ENCODE measurements at places on chromosomes 3 and 15.

GRCh38 chr3:194906970-194907629 lies 221.4 kb downstream of the FAM43A start:
- DNase-seq: no peak

DNA sequence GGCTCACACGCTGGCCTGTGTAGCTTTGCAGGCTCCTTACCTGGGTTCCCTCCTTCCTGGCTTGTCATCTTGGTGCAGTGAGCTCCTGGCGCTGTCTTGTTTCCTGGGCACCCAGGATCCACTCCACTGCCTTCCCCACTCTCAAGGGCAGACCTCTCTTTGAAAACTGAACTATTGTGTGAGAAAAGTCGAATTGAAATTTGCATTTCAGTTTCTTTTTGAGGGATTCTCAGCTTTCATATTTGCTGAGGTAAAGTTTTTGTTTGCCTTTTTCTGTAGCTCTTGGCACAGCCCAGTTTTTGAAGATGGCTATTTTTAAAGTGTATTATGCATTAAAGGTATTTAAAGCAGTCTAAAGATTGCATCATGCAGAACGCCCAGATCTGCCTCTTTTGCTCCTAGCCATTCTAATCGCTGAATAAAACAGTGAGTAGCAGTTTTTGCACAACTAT lies 70.1 kb downstream of the CCK start:
- no peak for DNase-seq

GRCh38 chr15:101501703-101502373 lies 12.3 kb upstream of the PCSK6 start:
- DNase-seq: peak; percentile 26

GRCh38 chr3:146589899-146590508 lies 15.1 kb downstream of the PLSCR5 start:
- no peak for DNase-seq

DNA sequence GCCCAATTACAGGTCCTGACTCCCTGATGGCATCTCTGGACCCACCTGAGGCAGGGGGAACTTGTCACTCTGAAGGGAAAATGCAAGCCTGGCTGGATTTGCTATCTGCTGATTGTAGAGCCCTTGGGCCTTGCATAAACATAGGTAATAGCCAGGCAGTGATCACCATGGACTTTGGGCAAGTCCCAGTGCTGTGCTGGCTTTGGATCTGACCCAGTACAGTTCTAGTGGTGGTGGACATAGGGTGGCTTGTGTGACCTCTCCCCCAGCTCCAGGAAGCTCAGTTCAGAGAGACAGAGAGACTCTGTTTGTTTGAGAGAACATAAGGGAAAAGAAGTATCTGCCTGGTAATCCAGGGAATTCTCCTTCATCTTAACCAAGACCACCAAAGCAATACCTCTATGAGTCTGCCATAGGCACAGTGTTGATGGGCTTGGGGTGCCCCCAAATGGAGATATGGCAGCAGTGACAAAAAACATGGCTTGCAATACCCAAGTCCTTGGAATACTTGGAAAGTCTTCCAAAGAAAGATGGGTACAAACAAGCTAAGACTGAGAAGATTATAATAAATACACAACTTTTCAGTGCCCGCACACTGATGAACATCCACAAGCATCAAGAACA lies 348.5 kb downstream of the PYDC2 start:
- DNase-seq: no peak

DNA sequence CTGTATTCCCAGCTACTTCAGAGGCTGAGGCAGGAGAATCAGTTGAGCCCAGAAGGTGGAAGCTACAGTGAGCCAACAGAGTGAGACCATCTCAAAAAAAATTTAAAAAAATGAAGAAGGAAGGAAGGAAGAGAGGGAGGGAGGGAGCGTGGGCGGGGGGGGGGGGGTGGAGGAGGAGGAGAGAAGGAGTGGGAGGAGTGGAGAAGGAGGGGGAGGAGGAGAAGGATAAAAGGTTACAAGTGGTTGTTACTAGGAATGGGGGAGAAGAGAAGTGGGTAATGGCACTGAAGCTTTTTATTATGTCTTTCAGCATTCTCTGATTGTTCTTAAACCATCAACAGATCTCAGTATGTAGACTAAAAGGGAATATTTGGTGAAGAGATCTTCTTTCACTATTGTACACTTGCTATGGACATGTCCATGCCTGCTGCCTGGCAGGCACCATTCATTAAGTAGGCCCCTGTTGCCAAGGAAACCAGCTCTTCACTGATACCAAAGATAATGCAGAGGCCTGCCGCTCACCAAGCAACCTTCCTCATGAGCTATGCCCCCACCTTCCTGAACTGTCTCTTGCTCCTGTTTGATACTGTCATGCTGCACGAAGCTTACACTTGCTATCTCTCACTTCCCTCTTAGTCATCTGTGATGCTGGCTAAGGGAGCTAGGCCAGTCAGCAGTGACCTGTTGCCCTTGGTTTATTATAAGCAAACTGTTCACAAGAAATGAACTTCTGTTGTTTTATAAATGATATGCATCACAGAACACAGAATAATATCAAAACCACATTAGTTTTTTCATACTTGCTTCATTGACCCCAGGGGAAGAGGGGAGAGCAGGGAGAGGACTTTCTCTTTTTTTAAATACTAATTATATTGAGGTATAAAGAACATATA lies 23.1 kb downstream of the EPM2AIP1 start:
- no peak for DNase-seq

- DNase-seq: no peak
These were observed 275.9 kb downstream of the DOCK3 start for GRCh38 chr3:50950591-50950990.

DNA sequence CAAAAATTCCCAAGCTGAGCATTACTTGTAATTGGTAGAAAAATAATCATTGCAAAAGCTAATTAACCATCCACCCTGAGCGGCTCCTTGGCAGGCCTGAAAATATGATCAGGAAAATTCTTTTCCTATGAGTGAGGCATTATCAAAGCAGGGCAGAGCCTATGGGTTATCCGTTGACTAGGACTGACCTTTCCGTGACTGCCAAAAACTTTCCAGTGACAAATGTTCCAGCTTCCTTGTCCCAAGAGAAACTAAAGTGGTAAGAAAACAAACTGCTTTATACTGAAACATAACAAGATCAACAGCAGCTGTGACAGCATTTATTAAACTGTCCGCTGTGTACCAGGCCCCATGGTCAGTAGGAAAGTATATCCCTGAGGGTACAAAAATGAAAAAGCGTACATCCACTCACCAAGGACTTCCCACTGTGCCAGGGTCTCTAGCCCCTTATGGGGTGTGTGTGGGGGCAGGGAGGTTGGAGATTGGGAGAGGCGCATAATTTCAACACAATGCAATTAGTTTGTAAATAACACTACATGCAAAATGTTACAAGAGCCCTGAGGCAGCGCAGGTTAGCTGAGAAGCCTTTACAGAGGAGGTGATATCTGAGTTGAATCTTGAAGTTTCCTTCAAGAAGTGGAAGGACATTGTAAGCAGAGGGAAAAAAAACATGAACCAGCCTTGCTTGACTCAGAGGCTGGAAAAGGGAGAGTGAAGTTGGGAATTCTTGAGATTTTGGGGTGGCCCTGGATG lies 8.5 kb downstream of the LIPC start:
- no peak for DNase-seq

DNA sequence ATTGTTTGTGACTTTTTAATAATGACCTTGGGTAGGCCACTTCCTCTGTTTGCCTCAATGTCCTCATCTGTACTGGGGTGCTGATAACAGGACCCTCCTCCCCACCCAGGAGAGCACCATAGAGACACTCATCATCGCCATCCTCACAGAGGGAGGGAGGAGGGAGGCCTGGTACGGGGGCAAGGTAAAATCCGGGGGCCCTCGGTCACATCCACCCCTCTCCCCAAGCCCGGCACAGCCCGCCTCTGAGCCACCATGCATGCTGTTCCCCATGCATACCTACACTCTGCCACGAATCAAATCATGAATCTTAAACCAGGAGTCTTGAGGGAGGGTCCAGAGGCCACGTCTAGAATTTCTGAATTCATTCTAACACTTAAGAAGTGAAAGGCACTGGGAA lies 74.9 kb upstream of the IQSEC1 start:
- DNase-seq: no peak

DNA sequence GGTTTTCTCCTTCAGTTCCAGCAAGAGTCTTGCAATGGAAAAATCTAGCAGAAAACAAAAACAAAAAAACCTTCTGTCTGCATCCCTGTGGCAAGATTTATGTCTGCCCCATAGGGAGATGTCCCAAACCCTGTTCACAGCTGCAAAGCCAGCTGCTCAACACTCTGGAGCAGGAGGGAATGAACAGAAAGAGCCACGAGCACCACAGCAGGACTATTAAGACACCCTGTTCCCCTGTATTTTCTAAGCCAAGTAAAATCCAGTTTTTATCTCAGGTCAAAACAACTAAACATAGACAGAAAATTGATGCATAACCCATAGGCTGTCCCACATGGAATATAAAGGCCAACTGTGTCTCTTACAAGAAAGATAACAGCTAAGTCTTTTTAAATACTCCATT lies 357.9 kb downstream of the LSAMP start:
- no peak for DNase-seq

GRCh38 chr3:193863657-193864357 lies 270.8 kb downstream of the OPA1 start:
- no peak for DNase-seq

DNA sequence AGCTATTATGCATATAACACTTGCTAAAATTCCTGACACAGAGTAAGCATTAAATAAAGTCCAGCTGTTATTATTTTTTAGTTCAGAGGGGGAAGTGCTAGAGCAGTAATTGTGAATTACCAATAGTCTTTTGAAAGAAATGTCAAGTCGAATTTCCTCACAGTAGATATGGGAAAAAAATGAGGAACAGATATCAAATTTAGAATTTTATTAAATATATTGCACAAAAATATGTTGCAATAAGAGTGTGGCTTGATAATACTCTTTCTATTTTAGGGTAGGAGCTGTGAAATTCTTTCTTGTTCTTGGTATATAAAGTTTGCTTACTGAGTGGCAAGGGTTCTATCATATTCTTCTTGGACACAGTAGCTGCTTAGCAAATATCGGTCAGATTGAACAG lies 181.3 kb downstream of the NFKBIZ start:
- no peak for DNase-seq

DNA sequence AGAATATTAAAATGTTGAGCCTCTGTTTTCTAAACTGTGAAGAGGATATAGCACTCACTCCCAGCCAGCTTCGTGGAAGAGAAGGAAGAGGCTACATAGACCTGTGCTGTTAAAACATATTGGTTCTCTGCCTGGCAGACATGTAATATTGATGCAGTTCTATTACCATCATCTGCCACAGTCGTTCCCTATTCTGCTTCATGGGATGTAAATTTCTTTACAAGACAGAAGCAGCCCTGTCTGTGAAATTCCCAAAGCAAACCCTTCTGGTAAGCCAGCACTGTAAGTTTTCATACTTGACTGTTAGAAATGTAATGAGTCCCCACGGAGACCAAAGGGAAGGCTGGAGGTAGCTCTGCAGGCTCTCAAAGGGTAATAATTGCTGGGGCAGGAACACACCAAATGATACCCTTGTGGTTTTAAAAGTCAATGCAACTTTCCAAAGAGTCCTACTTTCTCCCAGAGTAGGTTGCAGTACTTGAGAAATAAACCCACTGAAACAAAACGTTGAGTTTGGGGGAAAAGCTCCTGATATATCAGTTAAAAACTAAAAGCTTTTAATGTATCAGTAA lies 129.9 kb upstream of the HES1 start:
- DNase-seq: no peak

DNA sequence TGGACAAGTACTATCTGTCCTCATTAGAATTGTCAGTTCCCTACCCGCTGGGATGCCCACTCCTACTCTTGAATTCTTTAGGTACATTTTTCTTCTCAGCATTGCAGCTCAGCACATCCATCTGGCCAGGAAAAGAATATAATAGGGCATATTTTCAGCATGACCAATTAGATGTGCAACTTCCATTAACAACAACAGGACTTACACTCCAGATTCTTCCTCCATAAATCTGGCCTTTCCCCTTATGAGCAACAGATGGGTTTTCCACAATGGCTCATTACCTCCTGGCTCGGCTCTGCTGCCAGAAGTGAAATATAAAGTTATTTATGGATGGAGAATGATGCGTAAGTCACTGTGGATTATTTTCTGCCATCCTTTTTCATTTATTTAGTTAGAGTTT lies 443.8 kb upstream of the TGFBR2 start:
- no peak for DNase-seq

GRCh38 chr3:69088063-69088462 lies 3.3 kb downstream of the ARL6IP5 start:
- DNase-seq: no peak

DNA sequence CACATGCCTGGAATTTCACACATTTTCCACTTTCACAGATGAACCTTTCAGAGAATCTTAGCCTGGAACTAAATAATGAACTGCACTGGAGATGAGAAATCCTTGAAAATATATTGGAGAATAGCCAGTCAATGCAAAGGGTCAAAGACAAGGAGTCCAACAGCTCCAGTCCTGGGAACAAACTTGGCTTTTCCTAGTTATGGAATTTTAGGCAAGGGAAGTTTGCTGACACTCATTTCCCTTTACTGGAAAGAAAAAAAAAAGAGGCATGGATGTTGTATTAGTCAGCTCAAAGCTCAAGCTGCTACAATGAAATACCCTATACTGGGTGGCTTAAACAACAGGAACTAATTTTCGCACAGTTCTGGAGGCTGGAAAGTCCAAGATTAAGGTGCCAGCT lies 690.8 kb upstream of the ARPP21 start:
- no peak for DNase-seq

GRCh38 chr3:186842426-186843038 lies at the start of gene ADIPOQ:
TSS of gene ADIPOQ (plus strand) at chr3:186842710. CDS start at chr3:186853059, 10,349 bp downstream.
- DNase-seq: no peak

GRCh38 chr3:125437631-125438435 lies 62.7 kb upstream of the ZNF148 start:
- peak; percentile 62 for DNase-seq

Data from stimulated activated CD4-positive, alpha-beta T cell treated with anti-CD3 and anti-CD28 coated beads, Interleukin-1b, Interleukin-23, amount 100 ng/mL, for 4 hours (primary cell).